ENCODE measurements at places on chromosomes 7 and 10.

DNA sequence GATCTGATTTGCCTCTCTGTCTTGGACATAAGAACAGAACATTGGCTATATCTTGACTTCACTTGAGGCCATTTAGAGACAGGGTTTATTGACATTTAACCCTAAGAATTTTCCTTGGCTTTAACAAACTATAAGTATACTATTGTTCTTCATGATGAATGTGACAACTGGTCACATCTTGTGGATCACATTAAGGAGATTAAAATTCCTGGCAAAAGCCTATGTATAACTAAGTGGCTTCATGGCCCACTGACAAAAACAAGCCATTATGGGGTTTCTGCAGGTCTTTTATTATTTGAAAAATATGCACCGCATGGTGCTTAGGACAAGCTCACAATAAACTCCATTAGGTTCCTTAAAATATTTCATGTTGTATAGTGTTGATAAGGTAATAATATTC is 54.8 kb downstream of the THNSL1 start:
- DNase-seq: no peak

DNA sequence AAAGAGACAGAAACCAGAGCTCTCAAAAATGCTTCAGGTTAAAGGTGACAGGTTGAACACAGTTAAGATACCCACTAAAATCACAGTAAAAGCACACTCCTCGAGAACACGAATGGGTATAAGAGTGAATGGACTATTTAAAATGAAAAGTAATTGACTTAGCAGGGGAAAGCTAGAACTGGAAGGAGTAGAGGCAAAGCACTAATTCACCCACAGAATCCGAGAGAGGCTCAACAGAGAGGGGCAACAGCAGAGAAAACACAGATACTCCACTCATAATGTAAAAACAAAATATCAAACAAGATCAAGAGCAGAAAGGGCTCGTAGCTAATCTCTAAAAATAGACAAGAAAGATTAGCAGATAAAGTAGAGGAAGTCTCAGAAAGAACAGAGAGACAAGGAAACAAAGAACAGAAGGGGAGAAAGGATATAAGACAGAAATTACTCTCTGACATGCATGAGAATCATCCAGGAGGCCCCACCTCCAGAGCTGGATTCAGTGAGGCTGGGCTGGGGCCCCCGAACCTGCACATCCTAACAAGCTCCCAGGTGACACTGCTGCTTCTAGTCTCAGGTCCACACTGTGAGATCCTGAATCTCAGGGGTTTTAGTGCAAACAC is 117.6 kb downstream of the GALNT11 start:
- DNase-seq: no peak

DNA sequence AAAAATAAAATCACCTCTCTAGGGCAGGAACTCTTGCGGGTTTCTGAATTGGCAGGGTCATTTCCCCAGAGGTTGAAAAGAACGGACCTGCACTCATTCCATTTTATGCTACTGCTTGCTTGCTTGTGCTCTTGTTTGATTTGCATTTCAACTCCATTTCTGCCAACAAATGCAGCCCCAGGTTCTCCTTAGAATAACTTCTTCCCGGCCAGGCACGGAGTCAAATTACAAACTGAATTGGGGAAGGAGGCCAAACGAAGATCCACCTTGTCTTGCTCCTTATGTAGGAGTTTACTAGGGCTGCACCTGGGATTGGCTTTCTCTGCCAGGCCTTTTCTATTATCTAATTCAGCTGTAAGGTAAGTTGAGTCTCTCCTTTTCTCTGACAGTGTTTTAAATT is 79.6 kb downstream of the HGF start:
- no peak for DNase-seq

DNA sequence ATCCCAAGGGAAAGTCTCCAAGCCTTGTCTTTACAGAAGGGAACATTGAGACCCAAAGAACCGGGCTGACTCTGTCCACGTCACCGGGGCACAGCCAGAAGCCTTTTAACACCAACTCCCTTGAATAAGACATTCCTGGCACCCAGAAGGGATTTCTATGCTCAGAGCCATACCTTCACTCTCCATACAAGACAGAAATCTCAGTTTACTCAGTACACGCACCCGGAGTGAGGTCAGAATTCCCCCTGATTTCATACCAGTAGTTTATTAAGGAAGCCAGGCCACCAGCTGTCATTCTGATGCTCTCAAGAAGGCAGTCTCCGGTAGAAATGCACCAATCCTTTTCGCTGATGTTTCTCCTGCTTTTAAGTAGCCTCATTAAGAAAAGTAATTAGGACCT is 134.2 kb upstream of the KCNMA1 start:
- DNase-seq: no peak

DNA sequence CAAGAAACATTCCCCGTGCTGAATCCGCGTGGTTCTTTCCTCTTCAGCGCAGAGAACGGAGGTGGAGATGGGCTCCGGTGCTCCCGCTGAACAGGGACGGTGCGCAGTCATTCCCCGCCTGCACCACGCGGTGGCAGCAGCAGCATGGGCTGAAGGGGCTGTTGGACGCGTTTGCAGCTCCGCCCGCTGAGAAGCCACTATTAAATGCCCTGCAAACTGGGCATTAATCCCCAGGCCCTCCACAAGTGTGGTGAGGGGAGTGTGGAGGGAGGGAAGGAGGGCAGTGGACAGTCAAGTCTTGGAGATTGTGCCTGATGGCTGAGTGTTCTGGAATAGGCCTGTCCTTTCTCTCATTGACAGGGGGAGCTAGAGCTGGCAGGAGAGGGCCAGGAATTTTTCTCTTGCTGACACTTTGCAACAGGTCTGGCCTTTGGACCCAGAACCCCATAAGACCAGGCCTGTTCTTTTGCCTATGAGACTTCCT is 240.2 kb upstream of the INHBA start:
- DNase-seq: peak; percentile 71

- DNase-seq: no peak
Observed at GRCh38 chr10:29862923-29863614, 196.3 kb downstream of the JCAD start.

GRCh38 chr10:6082496-6083395 is 6.1 kb upstream of the RBM17 start:
- DNase-seq: no peak

DNA sequence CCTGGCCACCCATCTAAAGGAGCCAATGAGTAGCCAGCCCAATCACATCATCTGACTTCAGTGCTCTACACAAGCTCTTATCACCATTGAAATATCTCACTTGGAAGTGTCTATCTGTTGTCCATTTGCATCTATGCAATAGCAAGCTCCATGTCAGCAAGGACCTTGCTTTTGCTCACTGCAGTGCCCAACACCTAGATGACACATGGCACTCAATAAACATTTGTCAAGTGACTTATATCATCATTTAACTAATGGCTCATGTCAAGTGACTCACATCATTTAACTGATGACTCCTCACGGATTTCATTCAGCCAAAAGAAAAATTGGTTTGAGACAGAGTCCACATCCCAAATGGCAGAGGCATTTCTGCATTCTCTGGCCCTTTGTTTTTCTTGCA is 92.9 kb upstream of the ADAM12 start:
- DNase-seq: no peak

DNA sequence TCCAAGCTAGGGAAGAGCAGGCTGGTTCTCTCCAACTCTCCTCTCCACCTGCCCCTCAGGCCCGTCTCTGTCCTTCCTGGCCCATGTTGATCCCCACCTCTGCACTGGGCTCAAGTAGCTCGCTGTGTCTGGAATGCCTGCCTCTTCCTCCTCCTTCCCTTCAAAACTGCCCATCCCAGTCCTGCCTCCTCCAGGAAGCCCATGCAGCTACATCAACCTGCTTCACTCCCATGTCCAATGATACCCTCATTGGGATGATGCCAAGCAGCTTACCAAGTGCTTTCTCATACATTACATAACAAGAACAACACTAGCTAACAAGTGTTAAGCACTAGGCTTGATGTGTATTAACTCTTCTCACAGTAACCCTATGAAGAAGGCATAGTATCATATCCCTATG is 8.2 kb downstream of the ASB10 start:
- DNase-seq: no peak

DNA sequence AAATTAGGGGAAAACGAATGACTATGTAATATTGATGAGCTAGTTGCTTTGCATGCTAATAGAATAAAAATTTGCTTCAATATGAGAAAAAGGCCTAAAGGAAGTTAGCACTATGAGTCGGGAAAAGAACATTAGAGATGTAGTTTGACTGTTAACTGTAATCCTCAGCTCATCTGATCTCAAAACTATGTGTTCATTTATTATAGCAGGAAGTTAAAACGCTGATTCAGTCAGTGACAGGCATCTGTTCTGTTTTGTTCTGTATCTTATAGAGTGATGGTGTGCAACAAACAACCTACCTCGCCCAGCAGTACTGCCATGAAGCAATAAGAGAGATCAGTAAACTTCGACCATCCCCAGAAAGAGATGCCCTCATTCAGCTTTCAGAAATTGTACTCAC is 48.6 kb downstream of the PDSS1 start:
- DNase-seq: no peak

DNA sequence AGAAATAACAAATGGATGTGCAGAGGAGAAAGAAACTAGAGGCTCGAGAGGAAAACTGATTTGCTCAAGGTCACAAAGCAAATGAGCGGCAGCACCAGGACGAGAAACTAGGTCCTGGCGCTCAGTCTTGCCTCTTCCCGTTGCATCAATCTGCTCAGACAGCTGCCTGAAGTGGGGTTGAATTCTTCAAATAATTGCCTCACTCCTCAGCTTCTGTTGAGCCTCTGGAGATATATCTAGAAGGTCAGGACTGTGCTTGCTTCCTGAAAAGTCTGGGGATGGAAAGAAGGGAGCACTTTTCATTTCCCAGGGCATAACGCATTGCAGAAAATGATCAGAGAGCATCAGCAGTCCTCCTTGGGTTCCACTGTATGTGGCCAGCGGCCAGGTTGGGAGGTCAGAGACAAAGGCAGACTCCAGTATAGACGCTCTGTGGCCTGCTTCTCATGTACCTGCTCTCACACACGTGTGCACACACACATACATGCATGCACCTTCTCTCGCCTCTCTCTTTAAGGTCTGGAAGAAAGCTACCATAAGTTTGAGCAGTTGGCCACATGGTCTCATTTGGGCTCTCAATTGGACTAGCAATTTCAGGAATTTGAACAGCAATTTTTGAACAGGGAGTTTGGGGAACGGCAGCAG is 83.7 kb upstream of the DUSP5 start:
- DNase-seq: no peak

DNA sequence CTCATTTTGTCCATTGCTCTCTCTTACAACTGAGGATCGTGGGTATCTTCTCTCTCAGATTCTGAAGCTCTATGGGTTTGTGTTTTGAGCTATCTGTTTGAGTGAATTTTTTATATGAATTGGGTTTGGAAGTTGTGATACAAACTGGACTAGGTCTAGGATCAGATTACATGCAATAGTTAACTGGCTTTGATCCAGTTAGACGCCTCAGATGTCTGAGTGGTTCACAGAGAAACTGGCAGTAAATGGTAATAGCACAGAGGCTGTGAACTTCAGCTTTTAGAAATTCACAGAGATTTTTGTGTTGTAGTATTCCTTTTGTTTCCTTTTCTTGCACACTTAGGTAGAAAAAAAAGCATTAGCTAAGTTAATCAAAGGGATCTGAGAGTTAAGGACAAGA is 12.7 kb upstream of the DNMBP start:
- no peak for DNase-seq

- peak; percentile 71 for DNase-seq
Observed at GRCh38 chr7:6637544-6638229, 569 bp downstream of the ZNF316 start.

GRCh38 chr10:26697163-26697921 is at the start of gene PDSS1:
PDSS1 (plus strand) TSS chr10:26697701; CDS start chr10:26697712, 11 bp downstream.
- peak; percentile 49 for DNase-seq

GRCh38 chr7:108067844-108068243 is 62.3 kb downstream of the LAMB4 start:
- DNase-seq: no peak

DNA sequence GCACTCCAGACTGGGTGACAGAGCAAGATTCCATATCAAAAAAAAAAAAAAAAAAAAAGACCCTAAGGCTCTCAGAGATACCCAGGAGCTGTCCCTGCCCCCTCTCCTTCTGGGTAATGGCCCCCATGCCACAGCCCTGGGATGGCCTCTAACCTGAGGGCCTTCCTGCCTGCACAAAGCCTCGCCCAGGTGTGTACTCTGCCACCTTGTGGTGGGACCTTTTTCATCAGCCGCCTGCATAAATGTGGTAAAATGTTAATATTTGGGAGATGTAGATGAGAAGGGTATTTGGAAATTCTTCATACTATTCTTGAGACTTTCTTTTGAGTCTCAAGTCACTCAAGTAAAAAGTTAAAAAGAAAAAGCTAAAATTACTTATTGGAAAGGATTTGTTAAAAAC is 46.3 kb upstream of the RNF216 start:
- DNase-seq: peak; percentile 55

DNA sequence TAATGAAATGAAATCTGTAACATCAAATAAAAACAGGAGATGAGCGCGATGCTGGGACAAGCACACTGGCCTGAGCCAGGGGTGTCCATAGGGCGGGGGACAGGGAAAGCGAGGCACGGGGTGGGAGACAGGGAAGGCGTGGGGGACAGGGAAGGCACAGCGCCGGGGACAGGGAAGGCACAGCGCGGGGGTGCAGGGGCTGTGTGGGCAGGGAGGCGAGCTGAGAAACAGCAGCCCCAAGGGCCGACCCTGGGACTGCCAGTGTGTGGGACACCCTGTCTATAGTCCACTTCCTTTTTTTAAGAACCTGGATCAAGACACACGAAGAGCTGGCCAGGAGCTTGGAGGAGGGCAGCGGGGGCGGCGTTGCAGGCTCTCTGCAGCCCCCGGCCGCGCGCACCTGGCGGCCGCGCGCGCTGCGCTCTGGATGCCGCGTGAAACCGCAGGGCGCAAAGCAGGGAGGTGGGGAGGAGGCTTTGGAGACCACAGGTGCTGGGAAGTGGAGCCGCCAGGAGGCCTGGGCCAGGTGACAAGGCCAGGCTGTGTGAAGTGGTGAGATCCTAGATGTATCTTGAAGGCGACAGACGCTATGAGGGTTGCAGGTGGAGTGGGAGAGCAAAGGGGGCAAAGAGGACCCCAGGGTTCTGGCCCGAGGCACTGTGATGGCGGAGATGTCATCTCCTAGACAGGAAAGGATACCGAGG is 157.7 kb downstream of the COBL start:
- DNase-seq: no peak

GRCh38 chr7:98329791-98330373 is 48.4 kb downstream of the BRI3 start:
- DNase-seq: no peak

GRCh38 chr10:119670717-119671116 is 19.5 kb downstream of the BAG3 start:
- no peak for DNase-seq

GRCh38 chr7:22269963-22270362 is 87.0 kb downstream of the RAPGEF5 start:
- no peak for DNase-seq

GRCh38 chr7:92782855-92783254 is 53.5 kb downstream of the CDK6 start:
- DNase-seq: no peak
